ENCODE measurements at places on chromosomes 5 and 9.

GRCh38 chr9:27679338-27679737 lies 106.1 kb upstream of the C9orf72 start:
- DNase-seq, result no peak

GRCh38 chr5:142313682-142314081 lies 11.1 kb downstream of the SPRY4 start:
- no peak for DNase-seq

DNA sequence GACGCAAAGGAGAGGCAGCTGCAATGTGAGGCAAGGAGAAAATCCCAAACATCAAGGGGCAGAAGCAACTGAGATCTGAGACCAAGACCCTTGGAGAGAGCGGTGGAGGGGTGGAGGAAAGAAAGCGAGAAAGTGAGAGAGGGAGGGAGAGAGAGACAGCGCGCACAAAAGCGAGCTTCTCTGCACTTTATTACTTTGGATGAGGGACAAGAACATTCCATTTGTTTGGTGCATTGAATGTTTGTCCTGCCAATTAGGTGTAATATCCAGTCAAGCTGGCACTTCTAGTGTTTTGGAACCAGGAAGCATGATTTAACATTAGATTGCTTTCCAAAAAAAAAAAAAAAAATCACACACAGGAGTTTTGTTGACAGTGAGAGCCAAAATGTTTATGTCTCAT lies 1.4 kb downstream of the CAST start:
- no peak for DNase-seq

- no peak for DNase-seq
Observed at GRCh38 chr9:91130796-91131318, 230.9 kb downstream of the AUH start.

- no peak for DNase-seq
Observed at GRCh38 chr9:104091708-104092107, 2.4 kb upstream of the SMC2 start.

DNA sequence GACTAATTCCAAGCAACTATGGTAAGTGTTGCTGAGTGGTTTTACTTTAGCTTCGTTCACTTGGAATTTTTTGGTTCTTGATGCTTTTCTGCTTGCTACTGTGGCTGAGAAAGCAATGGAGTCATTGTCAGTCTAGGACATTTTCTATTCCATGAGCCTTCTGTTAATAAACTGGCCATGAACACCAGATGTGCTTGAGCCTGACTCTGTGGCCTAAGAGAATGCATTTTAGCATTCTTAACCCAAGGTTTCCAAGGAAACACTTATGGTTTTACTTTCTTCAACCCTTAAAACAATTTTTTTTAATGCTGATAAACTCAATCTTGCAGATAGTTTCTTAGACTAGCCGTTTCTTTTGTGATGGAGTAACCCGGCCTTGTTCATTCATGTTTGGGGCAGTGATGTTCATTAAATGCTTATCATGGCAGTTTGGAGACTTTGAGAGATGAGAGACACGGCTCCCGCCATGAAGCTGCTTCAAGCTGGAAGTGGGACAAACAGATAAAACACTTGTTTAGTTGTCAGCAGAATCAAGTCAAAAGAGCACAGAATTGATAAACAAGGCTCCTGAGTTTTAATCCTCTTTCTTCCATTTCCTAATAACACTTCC lies 42.4 kb downstream of the OSTF1 start:
- DNase-seq, result no peak

- no peak for DNase-seq
Observed at GRCh38 chr9:108845507-108845906, 10.3 kb downstream of the ACTL7B start.

DNA sequence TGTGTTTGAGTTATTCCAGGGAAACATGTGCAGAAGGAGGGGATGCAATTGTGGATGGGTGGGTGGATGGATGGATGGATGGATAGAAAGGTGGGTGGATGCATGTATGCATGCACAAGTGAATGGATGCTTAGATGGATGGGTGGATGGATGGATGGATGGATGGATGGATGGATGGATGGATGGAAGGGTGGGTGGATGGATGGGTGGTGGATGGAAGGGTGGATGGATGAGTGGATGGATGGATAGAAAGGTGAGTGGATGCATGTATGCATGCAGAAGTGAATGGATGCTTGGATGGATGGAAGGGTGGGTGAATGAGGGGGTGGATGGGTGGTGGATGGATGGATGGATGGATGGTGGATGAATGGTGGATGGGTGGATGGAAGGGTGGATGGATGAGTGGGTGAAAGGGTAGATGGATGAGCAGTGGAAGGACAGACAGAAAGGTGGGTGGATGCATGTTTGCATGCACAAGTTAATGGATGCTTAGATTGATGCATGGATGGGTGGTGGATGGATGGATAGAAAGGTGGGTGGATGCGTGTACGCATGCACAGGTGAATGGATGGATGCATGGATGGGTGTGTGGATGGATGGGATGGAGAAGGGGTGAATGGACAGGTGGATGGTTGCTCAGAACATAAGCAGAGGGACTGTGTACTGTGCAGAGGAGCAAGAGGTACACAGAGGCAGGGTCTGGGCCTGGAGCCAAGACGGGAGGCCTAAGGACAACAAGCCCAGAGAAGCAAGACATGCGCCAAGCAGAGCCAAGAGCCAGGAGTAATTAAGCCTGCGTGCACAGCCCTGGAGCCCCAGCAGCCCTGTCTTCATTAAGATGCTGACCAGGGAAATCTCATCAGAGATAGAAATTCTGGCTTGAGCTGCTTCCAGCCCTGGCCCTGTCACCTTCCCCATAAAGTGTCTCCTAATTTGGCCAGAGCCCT lies 84.6 kb upstream of the PPP1R26 start:
- DNase-seq, result no peak

DNA sequence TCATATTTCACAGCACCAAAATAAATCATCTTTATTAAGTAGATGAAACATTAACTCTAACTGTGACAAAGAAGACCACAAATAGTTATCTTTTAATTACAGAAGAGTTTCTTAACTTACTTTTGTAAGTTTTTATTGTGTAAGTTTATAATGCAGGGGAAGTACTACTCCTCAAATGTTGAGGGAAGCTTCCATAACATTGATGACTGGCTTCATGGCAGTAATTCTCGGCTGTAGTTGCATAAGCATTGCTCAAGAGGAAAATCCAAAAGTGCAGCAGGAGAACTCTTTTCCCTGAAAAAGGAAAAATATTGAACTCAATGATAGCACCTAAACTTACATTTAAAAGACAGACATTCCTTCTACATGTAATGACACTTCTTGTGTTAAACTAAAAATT lies 4.6 kb downstream of the TSLP start:
- DNase-seq, result no peak

DNA sequence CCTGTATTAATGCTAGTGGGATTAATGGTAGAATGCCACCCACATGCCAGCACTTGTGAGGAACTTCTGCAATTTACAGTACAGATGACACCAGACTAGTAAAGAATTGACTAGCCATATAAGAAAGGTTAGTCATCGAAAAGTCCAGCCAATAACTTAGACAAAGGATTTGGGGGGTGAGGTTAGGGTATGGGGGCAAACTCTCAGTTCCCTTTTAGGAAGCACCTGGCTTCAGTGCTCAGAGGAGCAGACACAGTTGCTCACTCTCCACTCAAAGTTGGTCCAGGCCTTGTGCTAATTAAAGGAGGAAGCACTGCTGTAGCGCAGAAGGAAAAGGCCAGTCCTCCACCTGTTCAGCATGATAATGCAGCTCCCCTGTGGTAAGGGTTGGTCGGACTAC lies 25.2 kb downstream of the TGFBR1 start:
- DNase-seq, result no peak

DNA sequence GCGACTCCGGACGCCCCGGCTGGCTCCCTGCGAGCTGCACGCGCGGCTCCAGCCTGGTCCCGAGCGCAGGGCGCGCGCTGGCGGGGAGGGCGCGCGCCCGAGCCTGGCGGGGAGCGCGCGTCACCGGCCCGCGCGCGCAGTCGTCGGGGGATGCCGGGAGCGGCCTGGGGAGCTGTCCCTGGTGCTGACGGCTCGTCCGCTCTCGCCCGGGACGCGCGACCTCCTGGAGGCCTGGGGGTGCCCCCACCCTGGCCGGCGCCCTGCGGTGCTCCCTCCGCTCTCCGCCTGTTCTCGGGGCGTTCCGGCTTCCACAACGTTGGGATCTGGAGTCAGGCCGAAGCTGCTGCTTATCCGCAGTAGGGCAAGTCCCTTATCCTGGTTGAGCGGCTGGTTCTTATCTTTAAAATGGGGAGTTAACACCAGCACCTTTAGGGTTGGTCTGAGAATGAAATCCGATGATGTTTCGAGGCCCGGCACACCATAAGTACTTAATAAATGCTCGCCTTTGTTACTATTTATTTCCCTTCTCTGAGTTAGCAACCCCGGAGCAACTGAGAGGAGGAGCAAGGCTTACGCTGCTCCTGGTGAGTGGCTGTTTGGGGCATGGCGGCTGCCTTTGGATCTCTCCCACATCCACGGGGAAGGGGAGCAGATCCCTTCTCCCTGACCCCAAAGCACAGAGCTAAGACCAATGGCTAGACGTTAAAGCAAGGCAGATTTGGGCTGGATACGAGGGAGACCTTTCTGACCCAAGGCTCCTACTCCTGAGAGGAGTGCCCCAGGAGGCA lies at the start of gene FAM163B:
TSS of gene FAM163B (minus strand) at position 79 of the 788 bp plus-strand sequence. CDS start 29,166 bp downstream, outside the sequence.
- no peak for DNase-seq

- no peak for DNase-seq
Observed at GRCh38 chr5:138950421-138951031, 75.4 kb upstream of the LRRTM2 start.

- no peak for DNase-seq
Observed at GRCh38 chr5:93704996-93705395, 36.4 kb downstream of the POU5F2 start.

GRCh38 chr9:79883073-79883645 lies 311.4 kb downstream of the TLE4 start:
- DNase-seq, result no peak

DNA sequence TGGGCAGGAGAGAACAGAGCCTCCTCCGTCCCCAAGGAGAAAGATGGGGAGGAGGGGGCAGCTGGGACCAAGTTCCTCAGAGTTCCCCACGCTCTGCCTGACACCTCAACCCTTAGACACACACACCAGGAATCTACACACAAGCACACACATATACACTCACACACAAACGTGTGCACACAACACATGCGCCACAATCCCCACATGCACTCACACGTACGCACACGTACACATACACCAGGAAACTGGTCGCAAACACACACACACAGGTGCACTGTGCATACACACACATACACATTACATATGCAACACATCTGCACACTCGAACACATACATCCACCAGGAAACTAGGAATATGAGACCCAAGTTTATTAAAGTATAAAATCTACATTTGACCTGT lies 50.4 kb downstream of the ROR2 start:
- DNase-seq, result no peak

- DNase-seq, result peak; percentile 47
Observed at GRCh38 chr5:135194573-135195269, 160.7 kb upstream of the PITX1 start.

DNA sequence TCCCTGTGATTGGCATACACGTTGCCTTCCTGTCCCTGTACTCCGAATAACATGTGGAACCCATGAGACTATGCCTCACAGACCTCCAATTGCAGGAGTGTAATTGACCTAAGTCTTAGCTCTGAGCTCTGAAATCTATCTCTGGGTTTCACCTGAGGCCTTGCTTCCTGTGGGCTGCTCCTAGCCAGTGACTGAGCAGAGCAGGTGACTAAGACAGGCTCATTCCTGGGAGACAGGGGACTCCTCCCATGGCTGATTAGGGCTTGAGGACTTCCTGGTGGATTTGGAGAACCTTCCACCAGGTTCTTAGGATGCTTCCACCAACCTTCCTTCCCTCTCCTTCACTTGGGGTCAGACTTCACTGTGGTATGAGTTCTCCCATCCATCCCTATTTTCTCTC lies 22.3 kb upstream of the MIER3 start:
- no peak for DNase-seq

DNA sequence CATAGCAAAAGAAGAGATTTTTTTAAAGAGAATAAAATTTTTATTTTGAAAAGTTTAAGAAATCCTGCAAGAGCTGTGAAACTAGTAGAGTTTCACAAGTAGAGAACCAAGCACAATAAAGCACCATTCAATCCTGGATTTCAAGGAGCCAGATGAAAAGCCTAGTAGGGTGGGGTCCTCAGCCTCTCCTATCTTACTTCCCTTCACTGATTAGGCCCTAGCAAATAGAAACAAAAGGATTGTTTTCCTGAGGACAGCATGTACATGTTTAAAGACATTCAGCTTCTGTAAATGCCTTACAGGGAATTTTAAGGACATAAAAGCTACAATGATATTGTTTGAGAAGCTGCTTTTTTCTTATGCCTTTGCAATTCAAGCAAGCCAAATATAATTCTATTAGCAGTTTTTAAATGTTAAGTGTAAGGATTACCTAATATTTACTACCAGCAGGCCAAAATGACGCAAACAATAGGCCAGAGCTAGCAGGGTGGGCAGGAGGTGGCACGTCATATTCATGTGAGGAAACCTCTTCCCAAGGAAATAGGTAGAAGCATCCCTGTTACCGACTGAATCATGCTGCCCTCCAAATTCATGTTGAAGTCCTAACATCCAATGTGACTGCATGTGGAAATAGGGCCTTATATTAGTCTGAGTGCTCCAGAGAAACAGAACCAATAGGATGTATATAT lies 337.6 kb downstream of the MLLT3 start:
- no peak for DNase-seq

DNA sequence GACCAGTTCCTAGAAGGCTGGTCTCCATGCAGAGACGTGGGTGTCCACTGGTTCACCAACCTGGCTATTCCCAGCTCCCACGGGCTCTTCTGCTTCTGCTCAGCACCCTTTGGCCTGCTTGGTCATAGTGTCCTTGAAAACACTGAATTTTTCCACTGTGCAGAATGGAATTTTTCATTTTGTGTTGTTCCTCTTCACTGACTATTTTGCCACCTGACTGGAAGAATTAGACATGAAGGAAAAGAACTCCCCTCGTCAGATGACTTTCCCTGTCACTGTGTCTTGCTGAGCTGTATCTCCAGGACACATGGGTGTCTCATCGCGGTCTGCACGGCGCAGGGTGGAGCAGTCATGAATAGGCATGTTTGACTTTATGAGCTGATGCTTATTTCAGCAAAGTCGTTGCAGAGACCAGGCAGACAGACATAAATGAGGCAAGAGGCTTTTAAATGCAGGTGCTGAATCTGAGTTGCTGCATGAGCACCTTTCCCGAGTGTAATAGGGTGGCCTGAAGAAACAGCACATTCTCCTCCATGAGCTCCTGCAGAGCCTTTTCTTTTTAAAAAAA lies 50.2 kb upstream of the SEMA4D start:
- no peak for DNase-seq

DNA sequence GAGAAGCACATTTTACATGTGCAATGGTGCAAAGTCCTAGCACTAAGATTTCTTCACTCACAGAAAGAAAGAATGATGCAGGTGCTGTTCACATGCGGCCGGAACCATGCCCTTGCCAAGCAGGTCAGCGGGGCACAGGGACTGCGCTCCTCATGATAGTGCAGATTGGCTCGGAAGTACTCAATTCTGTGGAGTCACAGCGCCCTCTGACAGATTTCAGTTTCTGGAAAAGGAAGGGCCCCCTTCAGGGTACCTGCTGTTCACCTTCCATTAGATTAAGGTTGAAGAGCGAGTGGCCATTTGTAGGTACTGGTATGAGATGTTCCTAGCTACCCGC lies 75.7 kb downstream of the TMC1 start:
- DNase-seq, result no peak

Data from HAP-1 (cell line).